CD8-positive, alpha-beta memory T cell (primary cell): ENCODE measurements at places on chromosomes 4 and X.

- no peak overlapping the region for H3K27ac ChIP-seq
- no peaks in the 10 kb centered on the region for H3K4me1 ChIP-seq
- H3K27me3 ChIP-seq = no peaks in the 10 kb centered on the region
- no peak overlapping the region for H3K4me3 ChIP-seq
Observed at GRCh38 chr4:47641755-47642154, 156.7 kb downstream of the ATP10D start.

DNA sequence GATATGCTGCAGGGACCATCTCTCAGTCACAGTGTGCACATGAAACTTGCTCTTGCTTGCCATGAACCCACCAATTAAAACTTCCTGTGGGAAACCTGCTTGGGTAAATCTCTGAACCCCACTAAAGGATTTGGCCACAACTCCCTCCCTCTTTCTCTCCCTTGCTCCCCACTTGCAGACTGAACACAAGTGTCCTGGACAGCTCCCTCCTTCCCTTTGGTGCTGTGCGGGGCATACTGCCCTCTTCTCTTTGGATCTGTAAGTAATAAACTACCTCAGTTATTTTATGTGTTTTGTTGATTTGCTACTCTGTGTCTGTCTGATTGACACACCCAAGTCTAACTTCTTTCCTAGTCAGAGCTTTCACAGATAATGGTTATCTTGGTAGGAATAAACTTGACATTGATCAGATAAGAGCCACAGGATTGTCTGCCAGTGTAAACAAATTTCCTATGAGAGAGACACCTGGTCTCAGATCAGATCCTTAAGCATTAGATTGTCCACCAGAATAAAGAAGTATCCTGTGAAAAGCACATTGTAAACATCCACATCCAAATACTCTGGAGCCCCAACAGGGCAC lies 41.8 kb downstream of the SULT1E1 start:
- H3K27me3 ChIP-seq = no peaks in the 10 kb centered on the region
- no peak for DNase-seq
- no peak overlapping the region for H3K27ac ChIP-seq
- no peaks in the 10 kb centered on the region for H3K4me1 ChIP-seq

DNA sequence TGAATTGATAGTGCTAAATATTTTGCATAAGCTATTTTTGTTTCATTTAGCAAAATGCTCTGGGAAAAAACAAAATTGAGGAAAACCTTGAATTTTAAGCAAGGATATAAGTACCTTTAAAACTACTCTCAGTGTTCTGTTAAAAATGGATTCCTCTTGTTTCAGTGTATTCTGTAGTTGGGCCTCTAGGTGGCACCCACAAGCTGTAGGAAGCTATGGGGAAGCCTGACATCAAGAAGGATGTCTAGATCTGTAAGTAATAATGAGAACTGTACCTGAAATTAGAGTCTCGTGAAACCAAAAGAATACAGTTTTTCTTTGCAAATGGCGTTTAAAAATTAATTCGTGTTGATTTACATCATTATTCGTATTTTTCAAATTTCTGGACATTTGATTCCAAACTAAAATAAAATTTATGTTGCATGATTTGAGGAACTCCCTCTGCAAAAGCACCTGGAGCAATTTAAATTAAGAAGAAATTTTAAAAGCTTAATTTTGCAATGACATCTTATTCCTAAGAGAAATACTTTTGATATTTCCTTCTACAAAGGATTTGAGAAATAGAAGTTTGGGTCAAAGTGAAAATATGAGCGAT lies 51.2 kb downstream of the TMPRSS11E start:
- H3K36me3 ChIP-seq = no peaks in the 10 kb centered on the region
- no peak overlapping the region for H3K27ac ChIP-seq
- H3K27me3 ChIP-seq = no peaks in the 10 kb centered on the region
- H3K4me3 ChIP-seq = no peak overlapping the region
- peak; percentile 40 for DNase-seq
- no peaks in the 10 kb centered on the region for H3K4me1 ChIP-seq

- no peaks in the 10 kb centered on the region for H3K36me3 ChIP-seq
Observed at GRCh38 chr4:8152865-8153257, 5.8 kb downstream of the ABLIM2 start.

- DNase-seq = no peak
- H3K27me3 ChIP-seq = no peaks in the 10 kb centered on the region
- H3K4me3 ChIP-seq = no peak overlapping the region
- H3K36me3 ChIP-seq = no peaks in the 10 kb centered on the region
- H3K4me1 ChIP-seq = no peaks in the 10 kb centered on the region
- no peak overlapping the region for H3K27ac ChIP-seq
Observed at GRCh38 chrX:130705591-130705990, 197.4 kb downstream of the ENOX2 start.

GRCh38 chr4:31261632-31262031 lies 541.5 kb downstream of the PCDH7 start:
- H3K4me3 ChIP-seq = no peak overlapping the region
- H3K4me1 ChIP-seq = no peaks in the 10 kb centered on the region
- no peaks in the 10 kb centered on the region for H3K27me3 ChIP-seq
- H3K27ac ChIP-seq = no peak overlapping the region
